KG1 (cell line): ENCODE measurements at places on chromosomes 2 and 18.

GRCh38 chr2:77521548-77521891, 656 bp downstream of the LRRTM4 start:
- DNase-seq = no peak

DNA sequence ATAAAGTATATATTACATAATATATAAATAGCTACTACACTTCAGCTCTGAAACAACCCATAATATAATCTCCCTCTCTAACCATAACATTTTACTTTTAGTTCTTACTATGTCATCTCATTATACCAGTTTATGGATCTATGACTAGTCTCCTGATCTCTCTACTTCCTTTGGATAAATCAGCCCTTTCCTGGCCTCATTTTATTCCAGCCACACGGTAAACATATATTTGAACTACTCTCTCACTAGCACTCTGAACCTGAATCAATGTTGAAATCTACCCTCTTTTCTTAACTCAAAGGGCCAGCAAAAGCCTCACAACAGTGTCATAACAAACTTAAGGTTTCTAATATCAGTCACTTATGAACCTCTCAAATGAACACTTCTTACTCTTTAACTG, 62.6 kb downstream of the BAZ2B start:
- no peak for DNase-seq

GRCh38 chr2:205679410-205680009, 2.8 kb upstream of the NRP2 start:
- DNase-seq = no peak

- no peak for DNase-seq
Observed at GRCh38 chr2:21710496-21710895, 586.7 kb downstream of the TDRD15 start.

- no peak for DNase-seq
Observed at GRCh38 chr2:100980046-100980445, 22.0 kb upstream of the RPL31 start.

DNA sequence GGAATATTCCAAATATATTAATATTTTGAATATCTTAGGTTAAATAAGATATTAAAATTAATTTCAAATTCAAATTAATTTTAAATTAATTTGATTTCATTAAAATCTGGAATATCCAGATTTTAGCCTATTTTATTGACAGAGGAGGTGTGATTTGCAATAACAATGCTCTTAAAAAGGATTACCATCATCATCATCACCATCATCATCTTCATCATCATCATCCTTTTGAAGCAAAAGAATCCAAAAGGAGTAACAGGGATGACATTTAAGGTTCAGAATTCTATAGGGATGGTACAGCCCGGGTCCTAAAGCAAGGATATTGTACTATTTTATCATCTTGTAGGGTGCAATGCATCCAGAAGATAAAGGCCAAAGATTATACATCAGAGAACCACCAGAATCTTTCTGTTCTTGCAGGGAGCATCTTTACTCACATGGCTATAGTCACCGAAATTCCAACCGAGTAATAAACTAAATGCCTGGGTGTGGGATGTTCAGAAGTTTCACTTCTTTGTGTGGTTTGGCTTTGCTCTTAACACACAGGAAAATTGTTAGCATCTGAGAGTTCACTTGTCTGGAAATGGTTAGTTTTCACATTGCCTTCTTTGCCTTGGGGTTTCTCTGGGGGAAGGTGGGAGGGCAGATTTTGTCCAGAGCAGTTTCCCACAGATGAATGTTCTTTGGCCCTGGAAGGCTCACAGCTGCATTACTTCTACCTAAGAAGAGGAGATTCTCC, 99.1 kb upstream of the ITGA6 start:
- DNase-seq = no peak

DNA sequence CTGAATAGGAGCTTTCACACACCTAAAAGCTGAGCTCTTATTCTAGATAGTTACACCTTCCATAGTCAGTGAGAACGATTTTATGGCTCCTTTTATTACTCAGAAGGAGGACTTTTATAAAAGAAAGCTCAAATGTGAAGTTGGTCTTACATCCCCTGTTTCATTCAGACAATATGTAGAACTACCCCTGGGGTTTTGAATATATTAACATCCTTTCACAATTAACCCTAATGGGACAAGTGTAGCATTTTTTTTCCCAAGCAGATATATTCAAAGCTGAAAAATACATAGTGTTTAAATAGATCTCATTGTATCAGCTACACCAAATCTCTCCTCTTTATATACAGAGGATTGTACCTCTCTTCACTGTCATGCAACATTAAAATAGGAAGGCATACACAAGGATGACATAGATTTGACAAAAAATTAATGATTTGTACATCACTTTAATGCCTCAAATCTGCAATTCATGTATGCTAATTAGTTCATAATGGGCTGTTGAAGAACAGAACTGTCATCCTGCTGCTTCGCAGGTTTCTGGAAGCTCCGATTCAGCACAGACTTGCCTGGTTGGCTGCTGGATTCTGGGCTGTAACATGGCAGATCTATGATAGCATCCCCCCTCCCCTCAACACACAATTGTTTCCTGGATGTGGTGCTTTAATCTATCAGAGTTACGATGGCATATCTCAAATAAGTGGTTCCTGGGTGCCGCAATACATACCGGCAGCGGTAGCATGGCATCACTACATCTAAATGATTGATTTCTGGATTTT, 129.7 kb upstream of the PARD3B start:
- no peak for DNase-seq

GRCh38 chr18:11851806-11852337, 659 bp downstream of the CHMP1B start:
- DNase-seq = no peak

GRCh38 chr2:25294573-25295462, 46.9 kb downstream of the DNMT3A start:
- DNase-seq = peak; percentile 82

DNA sequence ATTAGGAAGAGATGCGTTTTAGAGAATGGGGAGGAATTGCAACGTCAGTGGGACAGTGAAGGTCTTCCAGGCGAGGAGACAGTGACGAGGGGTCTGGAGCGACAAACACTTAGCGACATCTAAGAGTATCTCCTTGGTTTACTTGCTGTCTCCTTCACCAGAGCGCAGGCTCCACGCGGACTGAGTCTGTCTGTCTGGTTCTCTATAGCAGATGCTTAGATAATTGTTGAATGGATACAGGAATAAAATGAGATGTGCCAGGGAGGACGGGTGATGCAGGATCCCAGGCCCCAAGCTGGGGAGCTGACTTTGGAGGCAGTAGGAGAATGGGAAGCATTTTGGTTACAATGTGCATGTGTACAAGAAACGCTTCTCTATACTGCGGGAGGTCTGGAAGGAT, 56.9 kb upstream of the SMAD7 start:
- DNase-seq = no peak

DNA sequence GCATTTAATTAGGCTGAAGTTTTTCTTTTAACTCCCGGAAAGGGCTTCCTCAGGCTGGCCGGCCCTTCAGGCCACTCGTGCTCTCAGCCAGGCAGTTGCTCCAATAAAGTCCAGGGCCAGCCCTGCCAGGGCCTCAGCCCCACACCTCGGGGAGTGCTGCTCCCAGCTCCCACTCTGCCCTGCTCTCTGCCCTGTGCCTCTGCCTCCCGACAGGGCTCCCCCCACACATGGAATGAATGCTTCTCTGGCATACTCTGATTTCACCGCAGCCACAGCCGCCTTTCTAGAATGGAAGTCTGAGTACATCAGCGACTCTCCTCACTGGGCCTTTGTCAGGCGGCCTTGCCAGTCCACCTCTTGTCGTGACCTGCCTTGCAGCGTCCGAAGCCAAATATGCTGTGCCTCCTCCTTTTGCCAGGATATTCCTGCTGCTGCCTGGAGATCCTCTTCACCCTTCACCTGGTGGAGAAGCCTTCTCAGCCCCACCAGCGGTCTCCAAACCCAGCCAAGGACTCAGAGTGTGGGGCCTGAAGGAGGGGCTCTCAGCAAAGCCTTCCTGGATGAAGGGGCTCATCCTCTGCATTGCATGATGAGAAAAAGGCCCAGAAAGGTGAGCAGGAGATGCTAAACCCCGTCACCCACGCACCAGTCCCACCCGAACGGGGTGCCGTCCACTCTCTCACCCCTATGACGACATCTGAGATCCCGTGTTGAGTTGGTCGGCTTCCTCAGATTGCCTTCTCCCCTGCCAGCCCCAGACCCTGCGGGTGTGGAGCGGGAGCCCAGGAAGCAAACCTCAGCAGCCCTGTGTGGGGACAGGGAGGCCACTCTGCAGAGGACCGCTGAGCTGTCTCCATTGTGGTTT, 472.7 kb upstream of the HS6ST1 start:
- DNase-seq = no peak
